ENCODE measurements at places on chromosomes 12 and 14.
A peak's percentile ranks its signal among the peaks of the same experiment; 100 is the strongest.

- no peak for DNase-seq
Observed at GRCh38 chr12:115337693-115338543, 653.9 kb upstream of the TBX3 start.

GRCh38 chr12:132103542-132104308 is 40.4 kb downstream of the DDX51 start:
- no peak for DNase-seq

GRCh38 chr12:78964521-78964920 is 99.9 kb downstream of the SYT1 start:
- DNase-seq, result no peak

DNA sequence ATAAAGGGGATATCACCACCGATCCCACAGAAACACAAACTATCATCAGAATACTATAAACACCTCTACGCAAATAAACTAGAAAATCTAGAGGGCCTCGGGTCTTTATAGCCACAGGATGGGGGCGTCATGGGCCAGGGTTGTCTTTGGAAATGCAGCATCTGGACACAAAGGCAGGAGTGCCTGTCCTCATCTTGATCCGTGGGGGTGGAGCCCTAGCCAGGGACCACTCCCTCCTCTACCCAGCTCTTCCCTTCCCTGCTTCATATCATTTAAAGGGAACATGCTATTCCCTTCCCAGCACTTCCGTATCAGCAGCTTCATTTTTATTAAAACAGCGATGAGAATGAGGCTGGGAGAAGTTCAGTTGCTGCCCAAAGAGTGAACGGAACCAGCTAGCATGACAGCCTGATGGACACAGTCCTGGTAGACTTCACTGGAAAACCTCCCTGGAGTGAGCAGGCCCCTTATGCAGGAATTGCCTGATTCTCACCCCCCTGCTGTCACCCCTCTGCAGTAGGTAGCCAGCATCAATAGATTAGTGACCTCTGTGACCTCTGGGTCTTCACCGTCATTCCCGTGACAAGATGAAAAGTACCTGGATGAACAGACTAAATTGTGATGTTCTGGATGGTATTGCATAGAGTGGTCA is 251.4 kb upstream of the RGS6 start:
- no peak for DNase-seq

DNA sequence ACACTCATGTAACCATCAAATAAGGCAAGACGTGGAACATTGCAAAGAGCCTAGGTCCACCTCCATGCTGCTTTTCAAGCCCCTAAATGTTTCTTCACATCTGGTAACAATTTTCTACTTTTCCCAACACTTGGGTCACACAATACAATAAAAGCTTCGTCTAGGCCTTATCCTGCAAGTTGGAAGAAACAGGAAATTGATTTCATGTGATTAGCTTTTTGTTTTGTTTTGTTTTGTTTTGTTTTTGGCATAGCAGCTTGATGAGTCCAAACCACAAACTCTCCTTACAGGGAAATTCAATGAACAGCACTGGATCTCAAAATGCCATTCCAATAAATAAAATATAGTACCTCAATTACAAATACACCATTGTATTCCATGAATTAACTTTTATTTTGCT is 19.3 kb downstream of the TAS2R50 start:
- DNase-seq, result no peak

- peak; percentile 64 for DNase-seq
Observed at GRCh38 chr14:78005325-78005724, 164.8 kb upstream of the NRXN3 start.

All from NCI-H774 (cell line).